ENCODE measurements at places on chromosomes 1 and 21.
A peak's percentile ranks its signal among the peaks of the same experiment; 100 is the strongest.

DNA sequence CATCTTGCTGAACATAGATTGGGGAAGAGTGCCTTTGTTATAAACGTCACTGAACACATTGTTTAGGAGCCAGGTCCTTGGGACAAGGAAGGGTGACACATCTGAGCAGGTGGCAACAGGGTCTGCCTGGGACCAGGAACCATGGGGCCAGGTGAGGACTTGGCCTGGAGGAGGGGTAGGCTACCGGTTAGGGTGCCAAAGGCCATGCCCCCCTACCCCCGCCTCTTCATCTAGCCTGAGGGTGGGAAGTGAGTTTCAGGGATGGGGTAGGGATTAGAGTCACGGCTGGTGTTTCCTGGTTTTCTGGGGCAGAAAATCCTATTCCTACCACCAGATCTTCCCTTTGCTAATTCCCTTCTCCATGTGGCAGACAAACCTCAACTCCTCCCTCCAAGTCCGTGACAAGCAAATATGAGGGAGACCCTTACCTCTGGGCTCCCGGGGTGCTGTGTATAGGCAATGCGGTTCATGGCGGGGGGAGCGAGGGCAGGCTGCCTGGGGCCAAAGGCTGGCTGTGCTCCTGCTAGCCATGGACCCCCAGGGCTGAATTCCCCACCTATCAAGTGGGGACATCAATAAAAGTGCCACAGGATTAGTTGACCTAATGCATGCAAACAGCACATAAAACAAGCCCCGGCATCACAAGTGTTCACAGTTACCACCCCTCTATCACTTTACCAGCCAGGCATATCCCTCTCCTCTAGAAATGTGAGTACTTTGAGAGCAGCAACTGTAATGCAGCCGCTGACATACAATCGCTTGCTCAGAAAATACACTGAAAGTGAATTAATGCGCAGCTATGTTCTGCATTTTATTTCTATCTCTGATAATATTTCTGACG is 14.5 kb downstream of the CD247 start:
- DNase-seq = no peak

DNA sequence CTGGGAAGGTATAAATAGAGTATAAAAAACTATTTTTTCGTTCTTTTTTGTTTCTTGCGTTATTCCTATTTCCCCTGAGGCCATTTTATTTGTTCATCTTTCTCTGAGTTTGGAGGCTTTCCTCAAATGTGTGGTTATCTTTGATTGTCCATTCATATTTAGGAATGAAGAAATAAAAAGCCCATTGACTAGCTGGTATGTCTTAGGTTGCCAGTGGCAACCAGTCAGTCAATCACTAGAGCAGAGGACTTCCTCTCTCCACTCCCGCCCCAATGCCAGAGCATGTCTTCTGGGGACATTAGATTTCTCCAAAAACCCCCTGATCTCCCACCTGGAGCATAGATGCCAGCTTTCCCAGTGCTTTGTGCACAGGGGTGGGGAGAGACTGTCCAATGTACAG is 20.7 kb upstream of the FOXE3 start:
- no peak for DNase-seq

- no peak for DNase-seq
Observed at GRCh38 chr1:2258996-2259395, 30.9 kb downstream of the SKI start.

GRCh38 chr1:159090286-159091179 is 14.0 kb upstream of the AIM2 start:
- no peak for DNase-seq

DNA sequence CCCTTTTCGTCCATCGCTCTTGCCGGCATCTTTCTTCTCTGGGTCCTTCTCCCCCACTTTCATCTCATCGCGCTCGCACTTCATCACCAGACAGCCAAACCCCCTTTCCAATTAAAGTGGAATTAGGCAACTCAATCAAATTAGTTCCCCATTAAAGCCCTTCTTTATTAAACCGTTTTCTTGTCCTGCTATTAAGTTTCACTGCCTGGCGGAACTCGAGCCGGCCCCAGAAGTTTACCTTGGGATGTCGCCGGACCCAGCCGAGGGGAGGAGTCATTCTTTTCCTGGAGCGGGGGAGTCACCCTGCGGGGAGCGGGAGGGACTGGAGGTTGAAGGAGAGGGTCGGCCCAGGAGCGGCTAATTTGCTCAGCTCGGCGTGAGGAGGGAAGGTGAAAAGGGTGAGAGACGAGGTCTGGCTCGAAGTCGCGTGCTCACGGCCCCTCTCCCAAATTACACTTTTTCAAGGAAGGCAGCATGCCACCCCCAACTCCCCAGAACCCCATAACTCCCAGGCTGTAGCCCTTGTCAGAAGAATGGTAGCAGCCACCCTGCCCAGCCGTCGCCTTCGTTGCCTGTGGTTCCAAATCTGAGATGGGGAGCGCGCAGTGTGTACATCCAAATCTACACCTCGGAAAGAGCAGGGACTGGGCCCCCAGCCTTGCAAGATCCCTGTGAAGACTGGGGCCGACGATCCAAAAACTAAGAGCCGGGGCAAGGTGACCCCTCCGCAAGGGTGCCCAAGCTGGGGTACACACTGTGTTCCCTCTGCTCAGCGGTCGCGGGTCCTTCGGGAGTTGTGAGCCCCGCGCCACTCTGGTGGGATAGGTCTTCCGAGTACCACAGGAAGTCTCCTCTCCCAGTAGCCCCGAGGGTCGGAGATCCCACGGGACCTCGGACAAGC is 6.4 kb downstream of the DMRTA2 start:
- no peak for DNase-seq

DNA sequence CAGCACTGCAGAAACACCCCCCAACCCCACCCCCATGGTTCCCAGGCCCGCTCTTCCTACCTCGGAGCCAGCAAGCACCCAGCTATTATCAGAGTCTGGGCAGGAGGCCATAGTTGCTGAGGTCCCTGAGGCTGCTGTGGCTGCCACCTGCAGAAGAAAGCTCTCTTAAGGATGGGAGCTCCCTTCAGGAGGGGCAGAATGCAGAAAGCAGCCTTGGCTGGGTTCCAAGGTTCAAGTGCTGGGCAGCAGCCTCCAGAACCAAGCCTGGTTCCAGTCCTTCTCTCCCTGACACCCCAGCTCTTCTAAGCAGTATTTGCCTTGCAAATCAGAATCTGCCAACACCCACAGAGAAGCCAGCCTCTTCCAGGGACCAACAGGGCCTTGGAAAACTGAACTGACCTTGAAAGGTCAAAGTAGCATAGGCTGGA is 2.3 kb downstream of the PBXIP1 start:
- no peak for DNase-seq

DNA sequence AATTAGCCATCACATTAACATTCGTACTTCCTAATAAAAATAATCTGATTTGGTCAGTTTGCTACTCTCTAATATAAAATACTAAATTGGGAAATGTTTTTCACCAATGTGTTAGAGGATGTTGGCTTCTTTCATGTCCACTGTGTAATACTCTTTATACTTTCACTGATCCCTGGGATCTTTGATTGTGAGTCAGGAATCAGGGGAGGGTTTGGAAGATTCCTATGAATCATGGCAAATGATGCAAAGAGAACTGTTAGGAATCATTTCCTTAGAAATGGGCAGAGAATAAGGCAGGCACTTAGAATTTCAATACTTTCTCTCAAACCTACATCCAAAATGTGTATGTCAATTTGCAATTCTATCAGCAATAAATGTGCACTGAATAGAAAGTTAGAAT is 31.0 kb downstream of the KRTAP24-1 start:
- no peak for DNase-seq

GRCh38 chr1:244106837-244107493 is 55.9 kb downstream of the ZBTB18 start:
- DNase-seq = no peak

GRCh38 chr1:238177960-238178645 is 287.4 kb upstream of the ZP4 start:
- DNase-seq = peak; percentile 57

DNA sequence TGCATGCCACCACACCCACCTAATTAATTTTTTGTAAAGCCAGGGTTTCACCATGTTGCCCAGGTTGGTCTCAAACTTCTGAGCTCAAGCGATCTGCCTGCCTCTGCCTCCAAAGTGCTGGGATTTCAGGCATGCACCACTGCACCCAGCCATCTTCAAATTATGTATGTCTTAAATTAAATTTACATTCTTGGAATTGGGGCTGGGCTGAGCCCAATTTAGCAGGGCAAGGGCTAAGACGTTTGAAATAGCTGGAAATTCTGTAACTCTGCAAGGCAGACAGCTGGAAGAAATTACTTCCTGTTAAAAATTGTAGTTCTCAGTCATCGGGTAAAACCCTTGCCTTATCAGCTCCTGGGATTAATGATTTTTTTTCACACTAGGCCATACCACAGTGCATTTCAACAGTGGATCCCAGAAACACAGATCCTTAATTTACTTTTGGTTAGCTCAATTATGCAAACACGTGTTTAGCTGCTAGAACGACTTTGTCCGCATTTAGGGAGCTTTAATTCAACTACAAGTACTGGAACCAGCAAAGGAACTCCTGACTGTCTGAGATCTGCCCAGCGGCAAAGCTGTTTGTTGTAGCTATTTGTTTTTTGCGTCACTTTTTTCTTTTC is 83.3 kb downstream of the OLFML3 start:
- DNase-seq = no peak

GRCh38 chr1:42006836-42007235 is 88.1 kb upstream of the HIVEP3 start:
- DNase-seq = no peak

DNA sequence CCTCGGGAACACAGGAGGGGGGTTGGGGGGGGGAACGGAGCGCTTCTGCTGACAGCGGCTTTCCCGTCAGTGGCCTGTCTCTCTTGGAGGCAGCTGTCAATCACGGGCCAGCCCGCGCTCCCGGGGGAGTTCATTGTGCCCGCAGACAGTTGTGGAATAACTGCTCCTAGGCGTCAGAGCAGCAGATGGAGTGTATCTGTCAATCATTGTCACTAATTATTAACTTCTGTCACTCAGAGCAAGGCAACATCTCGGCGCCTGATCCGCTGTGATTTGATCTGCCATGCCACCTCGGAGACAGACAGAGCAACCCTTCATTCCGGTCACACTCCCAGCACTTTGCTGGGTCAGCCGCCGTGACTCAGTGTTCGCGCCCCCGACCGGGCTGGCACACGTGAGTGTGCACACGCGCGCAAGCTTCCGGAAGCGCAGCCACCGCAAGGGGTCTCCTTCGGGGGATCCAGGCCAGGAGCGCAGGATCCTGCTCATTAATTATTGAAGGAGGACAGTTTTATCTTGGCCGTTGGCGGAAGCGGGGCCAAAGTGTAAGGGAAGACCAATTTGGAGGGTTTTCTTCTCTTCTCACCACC is 75.8 kb downstream of the RRAGC start:
- no peak for DNase-seq

- no peak for DNase-seq
Observed at GRCh38 chr1:236155399-236155767, 13.0 kb downstream of the GPR137B start.

DNA sequence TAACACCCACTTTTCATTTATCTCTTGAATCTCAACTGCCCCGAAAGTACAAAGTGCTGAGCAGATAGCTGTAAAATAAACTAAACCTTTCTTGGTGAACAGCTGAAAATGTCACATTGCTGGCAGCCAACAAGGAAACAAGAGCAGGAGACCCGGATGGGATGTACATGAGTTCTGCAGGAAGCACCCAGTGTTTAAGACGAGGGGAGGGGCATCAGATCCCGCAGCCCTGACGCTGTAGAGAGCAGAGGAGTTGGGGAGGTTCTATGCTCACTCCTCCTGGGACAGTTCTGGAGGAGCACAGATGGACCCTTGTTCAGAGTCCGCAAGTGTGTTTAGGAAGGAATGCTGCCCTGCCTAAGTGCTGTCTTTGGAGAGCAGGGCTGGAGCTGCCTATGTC is 32.0 kb upstream of the EPHA8 start:
- DNase-seq = no peak

DNA sequence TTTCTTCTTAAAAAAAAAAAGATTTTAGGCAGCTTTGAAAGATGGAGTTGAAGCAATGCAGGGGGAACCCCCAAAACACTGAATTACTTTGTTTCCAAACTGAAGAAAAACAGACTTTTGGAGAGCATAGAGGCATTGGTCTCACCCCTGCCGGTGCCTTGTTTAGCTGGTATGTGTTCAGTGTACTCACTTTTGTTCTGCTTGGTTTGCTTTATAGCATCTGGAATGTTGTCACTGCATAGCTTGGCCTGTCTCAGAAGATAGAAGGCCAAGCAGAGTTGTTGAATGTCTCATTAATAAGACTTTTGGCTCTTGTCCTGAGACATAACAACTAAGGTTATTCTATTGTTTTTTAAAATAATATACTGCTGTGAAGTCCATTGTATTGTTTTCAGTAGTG is 6.9 kb downstream of the THRAP3 start:
- no peak for DNase-seq

DNA sequence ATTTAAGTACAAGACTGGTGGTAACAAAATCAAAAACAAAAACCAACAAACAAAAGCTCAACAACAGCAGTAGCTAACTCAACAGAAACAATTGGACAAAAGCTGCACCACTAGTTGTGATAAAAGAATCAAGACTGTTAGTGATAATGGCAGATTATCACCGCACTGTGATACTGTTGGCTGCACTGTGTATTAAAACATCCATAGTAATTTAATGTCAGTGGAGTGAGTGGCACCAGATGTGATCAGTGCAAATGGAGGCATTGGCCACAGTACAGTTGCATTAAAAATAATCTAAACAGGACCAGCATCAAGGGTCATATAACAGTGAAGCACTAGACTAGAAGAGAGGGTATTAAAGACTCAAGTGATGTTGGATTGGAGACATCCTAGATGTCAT is 1341.3 kb downstream of the MRPL39 start:
- DNase-seq = no peak

DNA sequence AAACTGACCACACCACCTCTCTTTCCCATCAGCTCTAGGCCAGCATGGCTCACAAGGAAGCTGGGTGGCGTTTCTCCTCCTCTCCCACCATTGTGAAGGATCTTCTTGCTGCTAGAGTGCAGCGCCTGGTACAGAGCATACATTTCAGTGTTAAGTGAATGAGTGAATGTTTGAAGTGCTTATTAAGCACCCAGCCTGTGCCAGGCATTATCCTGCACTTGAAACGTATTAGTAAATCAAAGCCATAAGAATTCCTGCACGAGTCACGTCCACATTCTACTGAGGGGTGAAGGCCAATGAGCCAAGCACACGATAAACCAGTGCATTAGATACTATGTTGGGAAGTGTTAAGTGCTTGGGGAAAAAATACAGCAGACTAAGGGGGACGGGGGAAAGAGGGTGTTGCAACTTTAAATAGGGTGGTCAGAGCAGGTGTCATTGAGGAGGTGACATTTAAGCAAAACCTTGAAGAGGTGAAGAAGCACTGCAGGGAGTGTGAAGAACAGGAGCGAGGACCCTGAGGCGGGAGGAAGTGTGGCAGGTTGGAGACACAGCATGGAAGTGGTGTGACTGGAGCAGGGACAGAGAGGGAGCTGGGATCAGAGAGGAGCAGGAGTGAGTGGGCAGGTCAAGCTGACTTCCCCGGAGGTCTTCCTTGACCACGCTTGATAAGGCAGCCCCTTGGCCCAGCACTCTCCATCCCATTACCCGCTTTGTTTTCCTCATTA is 48.5 kb upstream of the LRRN2 start:
- DNase-seq = no peak

GRCh38 chr1:23108918-23109533 is 59.6 kb downstream of the LUZP1 start:
- peak; percentile 57 for DNase-seq

All from trophoblast cell (in vitro differentiated cells and primary cell).